Peyer's patch (tissue), 4 donors: ENCODE measurements at places on chromosomes 7 and 10. TPM values are rescaled to one million over a fixed set of nuclear protein-coding genes. Genes with fewer than 3 reads are reported as not detected.

Gene RBM48
- total RNA-seq, result 11.2 TPM

Gene ANAPC16
- total RNA-seq, result 73.4 TPM

Gene LRRC17
- 5.8 TPM for total RNA-seq

Gene GPR141
- not detected for total RNA-seq

Gene HOXA4
- 2.6 TPM for total RNA-seq

Gene OR2A5
- total RNA-seq, result not detected

Gene CYP3A7
- total RNA-seq, result 0.76 TPM

Gene CELF2
- 32.8 TPM for total RNA-seq

Gene TRPV6
- 0.19 TPM for total RNA-seq

Gene HELLS
- total RNA-seq, result 22.1 TPM

Gene PMPCB
- total RNA-seq, result 38.7 TPM

Gene HOXA11
- total RNA-seq, result not detected

Gene TAS2R5
- total RNA-seq, result 5.0 TPM

Gene ZNF425
- total RNA-seq, result 0.88 TPM

Gene C10orf105
- 0.27 TPM for total RNA-seq

Gene AQP1
- 86.5 TPM for total RNA-seq

Gene RNF133
- 3.3 TPM for total RNA-seq

Gene CLCN1
- not detected for total RNA-seq

Gene CPA2
- 12.6 TPM for total RNA-seq

Gene PRKAR2B
- total RNA-seq, result 6.3 TPM

Gene C7orf33
- not detected for total RNA-seq

Gene LMOD2
- total RNA-seq, result not detected

Gene GATA3
- 5.8 TPM for total RNA-seq

Gene ATG9B
- total RNA-seq, result not detected

Gene BCCIP
- total RNA-seq, result 20.0 TPM

Gene FAM25C
- total RNA-seq, result not detected
